ENCODE measurements at places on chromosomes 5 and 9.

- no peak for DNase-seq
Observed at GRCh38 chr5:72988769-72989168, 32.9 kb downstream of the FCHO2 start.

DNA sequence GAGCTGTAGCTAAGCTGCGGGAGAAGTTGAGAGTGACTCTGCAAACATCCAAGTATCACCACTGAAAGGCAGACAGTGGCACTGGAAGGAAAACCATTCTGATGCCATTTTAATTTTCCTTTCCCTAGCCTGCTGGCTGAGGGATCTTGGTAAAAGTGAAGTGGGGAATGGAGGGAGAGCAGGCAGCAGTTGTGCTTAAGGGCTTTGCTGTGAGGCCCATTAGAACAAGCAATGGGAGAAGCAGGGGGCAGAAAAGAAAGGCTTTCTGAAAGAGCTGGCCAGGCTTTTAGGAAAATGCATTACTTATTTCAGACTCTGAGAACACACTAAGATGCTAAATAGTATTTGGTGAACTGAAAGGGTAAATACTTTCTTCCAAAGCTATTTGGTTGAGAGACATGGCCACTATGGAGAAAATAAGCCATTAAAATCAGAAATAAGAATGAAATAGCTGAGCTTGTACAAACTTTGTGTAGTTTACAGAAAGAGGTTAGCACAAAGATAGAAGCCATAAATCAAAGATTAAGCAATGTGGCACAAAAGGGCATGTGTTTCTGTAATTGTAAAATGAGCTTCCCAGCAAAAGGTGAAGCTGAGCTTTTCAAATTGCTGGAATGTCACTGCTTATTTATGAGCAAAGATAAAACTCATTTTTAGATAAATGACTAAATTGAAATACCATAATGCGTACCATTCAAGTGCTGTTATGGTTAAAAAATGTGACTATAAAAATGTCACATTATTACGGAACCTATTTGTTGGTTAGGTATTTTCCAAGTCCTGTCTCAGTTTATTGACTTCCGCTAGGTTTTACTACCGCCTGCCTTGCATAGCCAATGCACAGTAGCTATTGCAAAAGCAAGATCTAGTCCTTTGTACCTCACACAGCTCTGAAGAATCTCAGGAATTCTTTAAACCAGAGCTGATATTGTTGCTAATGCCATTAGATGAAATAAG lies 20.8 kb downstream of the SNCAIP start:
- no peak for DNase-seq

- no peak for DNase-seq
Observed at GRCh38 chr9:95138474-95138873, 179.0 kb downstream of the FANCC start.

GRCh38 chr5:177402271-177403043 lies 2.0 kb upstream of the PFN3 start:
- DNase-seq: peak; percentile 68

- no peak for DNase-seq
Observed at GRCh38 chr9:97502222-97502983, 937 bp downstream of the TMOD1 start.

DNA sequence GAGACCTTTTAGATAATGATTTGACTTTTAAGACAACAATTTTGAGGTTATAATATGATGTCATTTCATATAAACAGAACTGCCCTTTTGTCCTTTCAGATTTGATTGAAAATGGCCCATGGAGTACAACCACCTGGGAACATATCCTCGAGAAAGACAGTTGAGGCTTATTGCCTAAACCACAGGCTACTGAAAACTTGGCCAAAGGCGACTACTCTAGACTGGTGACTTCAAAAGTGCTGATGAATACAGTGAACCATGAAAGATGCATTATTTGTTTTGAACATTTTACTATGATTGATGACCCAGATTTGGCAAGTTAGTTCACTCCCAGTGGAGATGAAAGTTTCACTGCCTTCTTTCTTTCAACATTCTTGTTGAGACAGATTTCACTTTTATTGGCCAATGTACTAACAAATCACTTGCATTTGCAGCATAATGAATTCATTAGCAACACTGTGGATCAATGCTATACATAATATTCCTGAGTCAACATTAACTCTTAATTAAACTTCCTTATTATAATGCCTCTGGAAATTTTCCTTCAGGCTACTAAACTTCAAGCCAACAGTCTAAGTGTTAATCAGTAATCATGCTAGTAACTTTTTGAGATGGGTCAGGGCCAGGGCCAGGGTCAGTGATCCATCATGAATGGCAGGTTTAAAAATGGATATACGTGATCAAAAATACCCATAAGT lies 480.3 kb downstream of the RAB3C start:
- DNase-seq: no peak

- DNase-seq: no peak
Observed at GRCh38 chr5:173968154-173968797, 20.7 kb upstream of the C5orf47 start.

All from activated CD4-positive, alpha-beta T cell treated with anti-CD3 and anti-CD28 coated beads, Interleukin-2, Interleukin-6, amounts not matched to agents 100 ng/mL and 50 ng/mL, durations not matched to agents 16 hours and 8 hours (primary cell).